ENCODE measurements at places on chromosomes 2 and 18.

DNA sequence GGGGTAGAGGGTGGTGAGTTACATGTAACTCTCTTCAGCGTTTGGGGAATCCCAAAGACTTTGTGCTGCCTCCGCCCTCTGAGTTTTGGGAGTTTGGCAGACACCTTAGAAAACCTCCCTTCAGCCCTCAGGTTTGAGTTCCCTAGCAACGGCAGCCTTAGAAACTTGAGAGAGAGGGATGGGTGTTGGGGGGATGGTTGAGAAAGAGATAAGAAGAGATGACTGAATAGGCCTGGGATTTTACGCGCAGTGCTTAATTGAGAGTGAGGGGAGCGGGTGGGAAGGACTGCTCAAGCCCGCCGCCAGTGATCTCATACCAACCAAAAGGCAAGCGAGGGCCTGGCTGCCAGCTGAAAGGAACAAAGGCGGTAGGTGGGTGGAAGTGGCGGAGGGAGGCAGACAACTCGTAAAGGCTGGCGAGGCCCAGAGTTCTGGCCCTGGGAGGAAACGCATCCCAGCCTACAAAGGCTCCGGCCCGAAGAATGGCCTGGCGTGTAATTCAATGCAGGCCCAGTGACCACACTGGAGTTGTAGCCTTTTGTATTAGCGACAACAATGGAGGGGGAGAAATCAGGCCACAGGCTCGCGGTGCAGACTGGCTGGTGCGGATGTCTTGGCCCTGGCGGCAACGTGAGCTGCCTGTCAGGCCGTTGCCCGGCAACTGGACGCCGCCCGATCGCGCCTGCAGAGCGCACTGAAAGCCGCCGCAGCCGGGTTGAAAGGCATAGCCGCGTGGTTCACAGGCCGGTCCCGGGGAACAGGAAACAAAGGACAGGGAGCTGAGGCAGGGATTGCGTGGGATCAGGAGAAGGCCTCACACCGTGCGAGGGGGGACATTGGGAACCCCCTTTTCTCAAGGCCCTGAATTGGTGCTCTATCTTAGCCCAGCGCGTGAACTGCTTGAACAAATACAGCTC is 39.9 kb upstream of the DARS1 start:
- DNase-seq: no peak

- no peak for DNase-seq
These were observed 23.6 kb downstream of the KCNE4 start for GRCh38 chr2:223075301-223076270.

- DNase-seq: peak; percentile 11
These were observed 80.9 kb downstream of the SP100 start for GRCh38 chr2:230496891-230497290.

- no peak for DNase-seq
These were observed 294.2 kb downstream of the FIGN start for GRCh38 chr2:163441603-163442002.

DNA sequence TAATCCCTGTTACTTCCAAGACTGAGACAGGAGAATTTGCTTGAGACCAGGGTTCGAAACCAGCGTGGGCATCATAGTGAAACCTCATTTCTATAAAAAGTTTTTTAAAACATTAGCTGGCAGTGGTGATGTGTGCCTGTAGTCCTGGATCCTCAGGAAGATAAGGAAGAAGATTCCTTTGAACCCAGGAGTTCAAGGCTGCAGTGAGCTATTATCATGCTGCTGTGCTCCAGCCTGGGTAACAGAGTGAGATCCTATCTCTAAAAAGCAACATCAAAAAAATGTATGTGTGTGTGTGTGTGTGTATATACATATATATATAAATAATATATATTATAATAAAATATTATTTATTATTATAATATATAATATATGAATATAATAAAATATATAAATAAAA is 1417.6 kb upstream of the CDH2 start:
- DNase-seq: no peak

- no peak for DNase-seq
These were observed 245.4 kb downstream of the CDH2 start for GRCh38 chr18:27931535-27931934.
